ENCODE measurements at places on chromosomes 12 and 14.

DNA sequence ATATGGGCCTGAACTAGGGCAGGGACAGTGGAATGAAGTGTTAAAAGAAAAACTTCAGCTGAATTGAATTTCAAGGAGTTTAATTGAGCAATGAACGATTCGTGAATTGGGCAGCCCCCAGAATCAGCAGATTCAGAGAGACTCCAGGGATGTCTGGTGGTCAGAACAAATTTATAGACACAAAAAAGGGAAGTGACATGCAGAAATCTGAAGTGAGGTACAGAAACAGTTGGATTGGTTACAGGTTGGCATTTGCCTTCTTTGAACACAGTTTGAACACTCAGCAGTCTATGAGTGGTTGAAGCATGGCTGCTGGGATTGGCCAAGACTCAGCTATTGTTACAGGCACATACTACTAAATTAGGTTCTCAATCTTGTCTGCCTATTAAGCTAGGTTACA, 9.7 kb upstream of the TBPL2 start:
- DNase-seq: no peak

GRCh38 chr12:119020406-119021360, 39.3 kb downstream of the SRRM4 start:
- no peak for DNase-seq

- DNase-seq: no peak
Observed at GRCh38 chr12:12784911-12785814, at the start of gene APOLD1. Gene APOLD1 (plus strand): TSS chr12:12785659. CDS start chr12:12785692, 33 bp downstream.

DNA sequence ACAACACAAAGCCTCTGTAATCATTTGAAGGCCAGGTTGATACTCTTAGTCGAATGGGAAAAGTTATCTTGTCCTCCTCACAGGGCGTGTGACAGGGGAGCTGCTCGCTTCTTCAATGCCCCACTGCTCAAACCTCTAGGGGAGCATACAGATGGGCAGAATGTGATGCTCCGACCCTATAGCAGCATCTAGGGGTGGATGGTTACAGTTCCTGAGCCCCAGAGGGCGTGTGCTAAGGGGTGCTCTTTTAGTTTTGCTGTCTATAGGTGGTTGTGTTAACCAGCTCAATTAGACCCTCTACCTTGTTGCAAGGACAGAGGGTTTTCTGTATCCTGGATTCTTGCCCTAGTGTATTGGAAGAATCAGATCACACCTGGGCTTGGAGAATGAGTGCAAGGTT, 47.8 kb downstream of the HSD17B6 start:
- DNase-seq: no peak

DNA sequence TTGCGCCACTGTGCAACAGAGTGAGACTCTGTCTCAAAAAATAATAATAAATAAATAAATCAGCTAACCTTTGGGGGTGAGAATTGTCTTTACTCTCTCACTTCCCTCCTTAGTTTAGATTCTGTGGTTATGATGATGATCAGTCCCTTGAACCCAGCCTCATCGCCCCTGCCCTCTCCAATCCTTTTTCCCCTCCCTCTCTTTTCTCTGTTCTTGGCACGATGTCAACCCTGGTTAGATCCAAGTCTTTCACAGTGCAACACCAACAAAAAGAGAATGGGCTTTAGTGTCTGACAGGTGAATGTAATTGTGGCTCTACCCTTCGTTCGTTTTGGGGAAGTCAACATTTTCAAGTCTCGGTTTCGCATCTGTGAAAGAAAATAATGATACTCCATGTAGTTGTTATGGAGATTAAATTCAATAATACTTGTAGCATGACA, 59.0 kb downstream of the NTN4 start:
- DNase-seq: no peak

DNA sequence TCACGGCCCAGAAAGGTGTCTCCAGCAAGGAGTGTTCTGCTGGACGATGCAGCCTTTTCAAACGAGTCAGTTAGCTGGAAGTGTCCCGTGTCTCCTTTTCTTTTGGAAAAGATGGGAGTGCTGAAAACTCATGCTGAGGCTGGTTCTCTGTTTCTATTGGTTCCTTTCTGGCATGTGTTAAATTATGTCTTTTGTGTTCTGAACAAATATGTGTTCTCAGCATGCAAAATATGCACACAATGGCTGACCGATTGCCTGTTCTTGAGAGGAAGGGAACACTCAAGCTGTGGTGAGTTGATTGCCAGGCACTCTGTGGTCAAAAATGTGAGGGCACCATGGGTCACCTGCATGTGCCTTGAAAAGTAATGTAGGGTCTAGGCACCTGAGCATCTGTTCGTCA, 181.3 kb downstream of the CACNA1C start:
- no peak for DNase-seq

DNA sequence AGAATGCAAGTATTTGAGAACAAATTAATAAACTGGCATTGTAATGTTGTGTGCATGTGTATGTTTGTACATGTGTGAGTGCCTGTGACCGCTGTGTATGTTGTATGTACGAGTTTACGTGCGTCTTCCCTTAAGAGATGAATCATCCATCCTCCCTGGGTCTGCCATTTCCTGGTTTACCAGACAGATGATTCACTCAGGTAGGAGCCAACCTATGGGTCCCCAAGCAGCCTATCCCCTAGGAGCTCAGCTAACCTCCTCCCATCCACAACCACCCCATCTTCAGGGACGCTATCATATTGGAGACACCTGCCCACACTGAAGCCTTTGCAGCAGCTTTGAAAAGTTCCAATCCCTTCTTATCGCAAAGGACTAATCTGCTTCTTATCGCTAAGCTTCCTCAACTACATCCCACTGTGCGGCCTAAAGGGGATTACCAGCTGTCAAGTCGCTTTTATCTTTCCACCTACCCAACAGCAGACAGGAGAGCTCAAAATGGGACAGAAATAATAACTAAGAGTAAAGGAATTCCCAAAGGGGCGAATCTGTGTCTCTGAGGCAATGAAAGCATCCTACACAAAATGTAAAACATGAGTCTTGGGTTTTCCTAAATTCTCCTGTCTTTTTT, 81.5 kb upstream of the TMCC3 start:
- no peak for DNase-seq

Data from epithelial cell of proximal tubule (primary cell).